Hematopoietic multipotent progenitor cell treated with erythropoietin and hydrocortisone succinate and interleukin-3 and kit ligand, for 15 days (in vitro differentiated cells): ENCODE measurements at places on chromosomes 12 and 14.

- no peak for DNase-seq
Observed at GRCh38 chr12:11814374-11814773, 164.9 kb downstream of the ETV6 start.

DNA sequence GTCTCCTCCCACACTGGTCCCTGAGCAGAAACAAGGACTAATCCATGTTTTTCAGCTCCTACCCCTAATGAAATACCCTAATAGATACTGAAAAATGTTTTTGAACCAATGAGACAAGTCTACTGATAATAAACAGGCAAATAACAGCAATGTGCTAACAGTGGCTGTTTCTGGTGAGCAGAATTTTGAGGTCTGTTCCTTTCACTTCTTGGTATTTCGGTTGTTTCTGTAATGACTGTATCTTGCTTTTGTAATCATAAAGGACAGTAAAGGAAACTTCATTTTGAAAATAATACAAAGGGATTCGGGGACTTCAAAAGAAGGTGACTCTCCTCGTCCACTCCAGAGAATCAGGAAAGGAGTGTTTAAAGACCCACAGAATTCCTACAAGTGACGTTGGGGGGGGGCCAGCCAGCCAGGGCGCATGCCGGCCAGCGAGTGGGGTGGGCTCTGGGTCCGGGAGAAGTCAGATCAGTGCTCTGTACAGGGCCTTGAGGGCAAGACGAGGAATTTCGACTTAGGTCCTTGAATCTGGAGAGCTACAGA lies 1.1 kb upstream of the CD9 start:
- no peak for DNase-seq

DNA sequence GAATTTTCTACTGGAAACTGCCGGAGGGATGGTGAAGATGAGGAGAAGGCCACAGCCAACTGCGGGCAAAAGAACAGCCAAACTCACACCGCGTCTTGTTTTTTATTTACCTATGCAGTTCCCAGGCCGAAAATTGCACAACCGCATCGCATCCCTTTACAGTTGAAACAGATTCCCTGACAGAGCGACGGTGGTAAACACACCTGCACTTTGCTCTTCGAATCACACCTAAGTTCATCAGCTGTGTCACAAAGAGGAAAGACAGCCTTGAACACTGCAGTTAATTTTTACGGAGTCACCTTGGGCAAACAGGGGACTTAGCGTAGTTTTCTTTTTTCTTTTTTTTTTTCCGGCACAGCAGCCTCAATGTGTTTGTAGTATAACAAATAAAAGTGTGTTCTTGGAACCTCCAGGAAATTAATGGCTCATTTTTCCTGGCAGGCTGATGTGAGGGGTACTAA lies 272.0 kb upstream of the DIO3 start:
- DNase-seq, result no peak

DNA sequence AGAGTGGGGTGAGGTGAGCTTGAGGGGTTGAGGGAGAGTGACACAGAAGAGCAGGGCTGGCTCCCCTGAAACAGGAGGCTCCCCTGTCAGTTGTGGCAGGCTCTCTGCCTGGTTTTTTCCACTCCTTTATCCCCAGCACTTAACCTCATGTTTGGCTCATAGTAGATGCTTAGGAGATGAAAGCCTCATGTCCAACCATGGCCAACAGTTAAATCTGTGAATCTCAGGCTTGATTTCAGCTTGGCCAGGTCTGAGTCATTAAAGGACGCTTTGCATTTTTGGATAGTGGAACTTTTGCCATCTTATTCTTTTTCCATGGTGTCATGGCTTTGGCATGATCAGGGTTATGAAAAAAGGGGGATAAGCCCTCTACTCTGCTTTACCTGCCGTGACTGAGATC lies 117.2 kb downstream of the CACNA1C start:
- no peak for DNase-seq

DNA sequence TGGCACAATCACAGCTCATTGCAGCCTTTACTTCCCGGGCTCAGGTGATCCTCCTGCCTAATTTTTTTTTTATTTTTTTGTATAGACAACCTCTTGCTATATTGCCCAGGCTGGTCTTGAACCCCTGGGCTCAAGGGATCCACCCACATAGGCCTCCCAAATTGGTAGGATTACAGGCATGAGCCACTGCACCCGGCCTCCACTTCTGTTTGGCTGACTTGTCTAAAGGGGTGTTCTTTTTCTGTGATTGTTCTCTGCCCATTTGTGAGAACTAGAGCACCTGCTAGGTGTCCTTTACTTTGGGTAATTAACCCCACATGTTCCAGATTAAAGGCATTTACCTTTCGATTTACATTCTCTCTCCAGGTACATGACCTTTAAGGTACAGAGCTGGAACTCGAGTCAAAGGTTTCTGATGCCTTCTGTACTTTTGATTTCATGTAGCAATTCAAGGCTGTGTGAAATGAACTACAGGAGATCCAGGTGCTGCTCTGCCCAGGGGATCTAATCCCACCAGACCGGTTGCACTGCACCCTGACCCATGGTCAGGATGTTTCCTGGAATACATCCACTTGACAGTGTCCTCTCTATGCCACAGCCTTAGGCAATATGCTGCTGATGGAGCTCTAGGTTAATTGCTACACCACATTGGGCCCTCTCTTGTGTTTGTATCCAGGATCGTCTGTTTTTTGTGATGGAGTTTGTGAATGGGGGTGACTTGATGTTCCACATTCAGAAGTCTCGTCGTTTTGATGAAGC lies 163.6 kb downstream of the PRKCH start:
- DNase-seq, result no peak

- no peak for DNase-seq
Observed at GRCh38 chr12:24404086-24404815, 454.8 kb upstream of the SOX5 start.

DNA sequence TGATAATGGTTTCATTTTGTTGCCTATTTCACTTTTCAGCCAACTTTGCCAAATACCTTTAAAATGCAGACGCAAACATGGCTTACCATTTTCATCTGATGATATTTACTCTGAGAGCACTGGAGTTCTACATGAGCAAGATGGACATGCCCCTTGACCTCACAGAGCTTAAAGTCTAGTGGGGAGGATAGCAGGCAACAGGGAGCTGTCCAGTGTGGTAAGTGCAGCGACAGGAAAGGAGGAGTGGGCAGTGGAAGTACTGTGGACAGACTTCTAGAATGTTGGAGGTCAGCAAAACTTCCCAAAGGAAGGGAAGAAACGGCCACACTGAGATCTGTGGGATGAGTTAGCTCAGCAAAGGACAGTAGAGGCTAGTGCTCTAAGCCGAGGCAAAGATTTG lies 25.3 kb downstream of the LRIG3 start:
- DNase-seq, result no peak

- DNase-seq, result no peak
Observed at GRCh38 chr12:47867495-47867941, 37.3 kb downstream of the VDR start.

- DNase-seq, result peak; percentile 60
Observed at GRCh38 chr14:21913759-21914158, 240.1 kb upstream of the OR4E1 start.

DNA sequence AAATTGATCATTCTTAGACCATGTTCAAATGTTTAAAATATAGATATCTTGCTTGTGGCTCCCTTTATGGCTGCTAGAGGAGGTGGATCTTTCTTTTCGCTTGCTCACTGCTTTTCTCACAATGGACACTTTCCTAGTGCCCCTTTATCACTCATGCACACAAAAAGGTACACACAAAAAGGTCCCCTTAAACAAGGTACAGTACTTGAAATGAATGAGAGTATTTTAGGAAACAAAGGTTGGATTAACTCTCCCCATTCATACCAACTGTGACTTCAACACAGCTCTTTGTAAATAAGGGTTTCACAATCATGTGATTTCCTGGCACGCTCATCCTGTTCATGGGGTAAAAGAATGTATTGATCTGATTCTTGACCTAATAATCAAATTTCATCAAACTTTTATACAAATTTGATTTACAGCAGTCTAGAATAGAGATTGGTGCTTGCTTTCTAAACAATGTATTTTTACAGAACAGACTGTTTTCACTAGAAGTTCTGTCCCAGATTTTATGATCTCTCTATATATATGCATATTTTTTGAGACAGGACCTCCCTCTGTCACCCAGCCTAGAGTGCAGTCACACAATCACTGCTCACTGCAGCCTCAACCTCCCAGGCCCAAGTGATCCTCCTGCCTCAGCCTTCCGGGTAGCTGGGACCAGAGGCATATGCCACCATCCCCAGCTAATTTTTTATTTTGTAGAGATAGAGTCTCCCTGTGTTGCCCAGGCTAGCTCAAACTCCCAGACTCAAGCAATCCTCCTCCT lies 34.4 kb upstream of the EPS8 start:
- DNase-seq, result no peak

DNA sequence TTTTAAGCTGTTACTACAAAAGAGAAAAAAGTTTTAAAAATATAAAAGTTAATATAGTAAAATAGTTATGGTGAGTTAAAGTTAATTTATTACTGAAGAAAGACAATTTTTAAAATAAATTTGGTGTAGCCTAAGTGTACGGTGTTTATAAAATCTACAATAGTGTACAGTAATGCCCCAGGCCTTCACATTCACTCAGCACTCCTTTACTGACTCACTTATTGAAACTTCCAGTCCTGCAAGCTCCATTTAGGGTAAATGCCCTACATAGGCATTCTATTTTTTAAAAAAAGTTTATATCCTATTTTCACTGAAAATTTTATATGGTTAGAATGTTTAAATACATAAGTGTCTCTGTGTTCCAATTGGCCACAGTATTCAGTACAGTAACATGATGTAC lies 769.5 kb upstream of the NOVA1 start:
- DNase-seq, result no peak

DNA sequence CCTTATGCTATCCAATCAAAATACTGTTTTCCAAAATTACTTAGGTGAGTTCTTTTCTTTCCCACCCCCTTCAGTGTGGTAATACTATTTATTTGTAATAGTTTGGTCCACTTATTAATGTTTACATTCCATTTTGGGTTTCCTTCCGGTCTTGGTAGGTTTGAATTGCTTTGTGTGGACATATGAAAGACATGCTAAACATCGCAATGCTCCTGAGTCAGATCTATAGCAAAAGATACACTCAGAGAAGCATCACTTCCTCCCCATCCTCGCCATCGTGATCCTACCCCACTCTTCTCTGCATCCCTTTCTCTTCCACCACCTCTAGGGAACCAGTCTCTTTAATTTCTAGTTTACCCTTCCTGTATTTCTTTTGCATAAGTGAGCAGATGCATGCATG lies 30.0 kb downstream of the TUNAR start:
- DNase-seq, result no peak

DNA sequence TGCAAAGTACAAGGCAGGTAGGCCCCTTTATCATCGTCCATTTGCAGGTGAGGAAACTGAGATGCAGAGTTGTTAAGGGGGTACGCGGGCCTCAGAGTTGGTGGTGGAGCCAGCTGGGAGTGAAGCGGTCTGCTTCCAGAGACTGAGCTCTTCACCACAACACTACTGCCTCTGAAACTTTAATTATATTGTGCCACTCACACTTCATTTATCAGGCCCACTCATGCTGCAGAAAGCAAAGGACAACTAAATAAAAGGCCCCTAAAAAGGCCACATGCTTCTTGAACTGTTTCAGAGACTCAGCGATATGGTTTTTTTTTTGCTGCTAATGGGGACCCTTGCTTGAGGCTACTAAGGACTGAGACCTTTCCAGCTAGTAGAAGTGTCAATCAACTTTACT lies 153.1 kb downstream of the TTC7B start:
- DNase-seq, result no peak

DNA sequence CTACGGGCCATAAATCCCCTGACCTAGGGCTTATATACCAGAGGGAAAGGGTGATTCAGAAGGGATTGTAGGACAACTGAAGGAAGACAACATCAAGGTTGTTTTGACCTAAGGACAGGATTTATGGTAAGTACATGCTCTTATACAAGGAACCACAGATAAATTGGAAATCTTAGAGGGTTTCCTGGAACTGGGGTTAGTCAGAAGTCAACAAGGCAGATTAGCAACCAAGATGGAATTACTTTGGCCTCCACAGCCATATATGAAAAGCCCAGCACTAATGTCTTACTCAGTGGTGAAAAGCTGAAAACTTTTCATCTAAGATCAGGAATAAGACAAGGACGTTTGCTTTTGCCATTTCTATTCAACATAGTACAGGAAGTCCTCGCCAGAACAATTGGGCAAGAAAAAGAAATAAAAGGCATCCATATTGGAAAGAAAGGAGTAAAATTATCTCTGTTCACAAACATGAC lies 5.4 kb downstream of the TMBIM4 start:
- DNase-seq, result no peak

GRCh38 chr12:123104809-123105208 lies 46.1 kb downstream of the PITPNM2 start:
- DNase-seq, result no peak

GRCh38 chr12:5085896-5086295 lies 42.2 kb downstream of the KCNA5 start:
- no peak for DNase-seq
